ENCODE measurements at places on chromosomes 4 and X.

GRCh38 chr4:41476310-41476885 lies 61.6 kb upstream of the LIMCH1 start:
- DNase-seq, result no peak

GRCh38 chrX:40579141-40579540 lies 1.6 kb upstream of the ATP6AP2 start:
- DNase-seq, result no peak

- no peak for DNase-seq
Observed at GRCh38 chr4:142367418-142368180, 478.5 kb downstream of the INPP4B start.

- DNase-seq, result no peak
Observed at GRCh38 chr4:65918212-65918611, 247.9 kb upstream of the EPHA5 start.

DNA sequence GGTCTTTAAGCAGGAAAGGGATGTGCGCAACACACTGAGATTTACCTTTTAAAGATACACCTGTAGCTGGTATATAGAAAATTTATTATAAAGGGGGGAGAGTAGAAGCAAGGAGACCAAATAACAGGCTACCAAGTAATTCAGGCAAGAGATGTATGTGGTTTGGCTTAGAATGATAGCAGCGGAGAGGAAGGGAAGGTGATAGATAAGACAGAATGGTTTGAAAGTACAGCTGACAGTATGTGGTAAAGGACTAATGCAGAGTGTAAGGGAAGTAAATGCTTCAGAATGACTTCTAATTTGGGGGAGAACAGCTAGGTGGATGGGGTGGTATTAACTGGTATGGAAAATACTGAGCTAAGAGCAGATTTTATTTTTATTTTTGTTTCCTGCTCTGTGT lies 308.9 kb downstream of the ANTXR2 start:
- no peak for DNase-seq

GRCh38 chr4:2619459-2619858 lies 83.0 kb downstream of the FAM193A start:
- no peak for DNase-seq

DNA sequence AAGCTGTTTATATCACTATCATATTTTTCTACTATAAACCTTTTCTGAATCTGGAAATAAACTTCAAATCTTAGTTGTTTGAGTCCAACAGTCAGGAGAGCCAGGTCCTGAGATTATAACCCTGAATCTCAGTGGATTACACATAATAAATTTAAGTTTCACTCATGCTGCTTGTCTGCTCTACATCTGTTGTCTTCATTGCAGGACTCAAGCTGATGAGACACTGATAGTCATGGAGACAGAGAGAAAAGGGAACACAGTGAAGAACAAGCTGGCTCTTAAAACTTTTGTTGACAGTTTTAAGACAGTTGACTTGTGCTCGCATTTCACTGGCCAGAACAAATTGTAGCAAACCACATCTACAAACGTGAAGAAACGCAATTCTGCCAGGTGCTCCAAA lies 327.0 kb upstream of the CTSO start:
- DNase-seq, result no peak

GRCh38 chr4:79197275-79198009 lies 128.4 kb downstream of the NAA11 start:
- no peak for DNase-seq

- DNase-seq, result no peak
Observed at GRCh38 chr4:138393886-138394610, 151.9 kb upstream of the SLC7A11 start.

DNA sequence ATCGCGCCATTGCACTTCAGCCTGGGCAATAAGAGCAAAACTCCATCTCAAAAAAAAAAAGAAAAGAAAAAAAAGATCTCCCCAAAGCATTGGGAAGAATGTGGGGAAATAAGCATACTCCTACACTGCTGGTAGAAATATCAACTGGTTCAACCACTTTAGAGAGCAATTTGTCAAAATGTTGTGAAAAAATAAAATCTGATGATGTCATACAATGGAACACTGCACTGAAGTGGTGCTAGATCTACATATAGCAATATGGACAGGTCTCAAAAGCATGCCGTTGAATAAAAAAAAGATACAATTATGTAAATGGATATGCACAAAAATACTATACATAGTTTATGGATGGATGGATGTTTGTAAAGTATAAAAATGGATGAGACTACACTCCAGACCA lies 18.3 kb upstream of the HUWE1 start:
- DNase-seq, result no peak

DNA sequence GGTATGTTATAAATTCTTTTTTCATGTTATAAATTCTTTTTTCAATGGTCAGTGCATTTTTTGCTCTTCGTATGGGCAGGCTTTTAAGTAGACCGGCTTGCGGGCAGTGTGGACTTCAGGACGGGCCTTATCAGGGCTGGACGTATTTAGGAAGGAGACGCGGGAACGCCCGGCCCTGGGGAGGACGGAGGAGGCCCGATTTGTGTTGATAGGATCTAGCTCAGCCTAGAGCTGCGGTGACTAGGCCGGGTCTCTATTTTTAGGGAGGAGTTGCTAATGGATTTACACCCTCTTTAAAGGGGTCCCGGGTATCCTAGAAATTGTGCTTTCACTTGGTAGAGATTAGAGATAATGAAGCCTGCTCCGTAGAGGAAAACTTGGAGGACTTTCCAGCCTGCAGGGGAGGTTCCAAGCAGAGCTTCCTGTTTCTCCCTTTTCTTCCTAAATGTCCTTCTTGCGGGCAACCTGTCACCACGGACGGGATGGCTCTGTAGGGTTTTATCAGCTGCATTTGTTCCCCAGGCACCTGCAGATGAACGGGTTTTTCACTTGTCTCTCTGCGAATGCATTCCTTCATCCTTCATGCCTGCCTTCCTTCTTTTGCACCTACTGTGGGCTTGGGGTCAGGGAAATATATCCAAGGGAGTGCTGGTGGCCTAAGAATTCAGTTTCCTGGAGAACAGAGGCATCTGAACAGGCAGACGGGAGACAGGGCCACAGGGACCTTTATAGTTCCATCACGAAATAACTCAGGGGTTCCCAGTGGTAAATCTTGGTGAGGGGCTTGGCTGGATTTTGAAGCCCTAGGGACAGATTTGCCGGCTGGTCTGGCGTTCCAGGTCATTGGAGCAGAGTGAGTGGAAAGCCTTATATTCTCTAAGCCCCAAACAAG lies 1.4 kb downstream of the CD99 start:
- DNase-seq, result no peak

DNA sequence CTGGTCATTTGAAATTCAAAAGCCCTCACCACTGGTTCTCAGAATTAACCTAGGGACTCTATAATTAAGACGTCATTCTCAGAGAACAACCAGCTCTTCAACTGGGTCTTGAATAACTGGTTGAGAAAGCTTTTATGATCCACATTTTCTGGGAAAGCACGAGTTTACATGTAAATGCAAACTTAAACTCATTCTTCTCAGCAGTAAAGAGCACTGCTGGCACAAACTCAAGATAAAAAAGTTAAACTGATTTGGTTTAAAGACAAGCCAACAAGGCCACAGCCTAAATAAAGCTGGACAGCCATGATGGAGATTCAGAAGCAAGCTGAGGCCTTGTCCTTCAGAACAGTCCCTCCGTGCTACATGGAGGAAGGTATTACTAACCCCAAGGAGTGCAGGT lies 13.2 kb downstream of the BST1 start:
- DNase-seq, result no peak

- DNase-seq, result no peak
Observed at GRCh38 chr4:29540439-29541102, 1179.6 kb upstream of the PCDH7 start.

All from CD4-positive, alpha-beta T cell treated with Interleukin-12 subunit alpha and Interleukin-12 subunit beta, for 1 hour (primary cell).